ENCODE measurements at places on chromosomes 11 and 22. TPM values are rescaled to one million over a fixed set of nuclear protein-coding genes. Genes with fewer than 3 reads are reported as not detected.

DNA sequence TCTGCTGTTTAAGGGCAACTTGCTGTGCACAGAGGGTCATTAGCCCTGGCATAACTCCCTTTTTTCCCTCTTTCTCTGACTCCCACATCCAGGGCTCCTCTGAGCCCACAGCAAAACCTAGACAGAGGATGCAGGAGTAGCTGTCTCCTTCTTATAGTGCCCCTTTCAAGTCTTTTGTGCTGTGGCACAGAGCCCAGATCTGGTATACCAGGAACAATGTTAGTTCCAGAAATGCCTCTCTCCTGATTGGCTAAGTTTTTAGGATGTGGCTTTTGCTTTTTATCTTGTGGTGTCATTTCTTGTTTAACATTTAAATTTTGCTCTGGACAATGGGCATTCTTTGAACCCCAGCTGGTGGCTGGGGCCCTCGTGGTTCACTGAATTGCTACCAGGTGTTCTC, 25.6 kb upstream of the RRM1 start:
- DNase-seq: no peak

DNA sequence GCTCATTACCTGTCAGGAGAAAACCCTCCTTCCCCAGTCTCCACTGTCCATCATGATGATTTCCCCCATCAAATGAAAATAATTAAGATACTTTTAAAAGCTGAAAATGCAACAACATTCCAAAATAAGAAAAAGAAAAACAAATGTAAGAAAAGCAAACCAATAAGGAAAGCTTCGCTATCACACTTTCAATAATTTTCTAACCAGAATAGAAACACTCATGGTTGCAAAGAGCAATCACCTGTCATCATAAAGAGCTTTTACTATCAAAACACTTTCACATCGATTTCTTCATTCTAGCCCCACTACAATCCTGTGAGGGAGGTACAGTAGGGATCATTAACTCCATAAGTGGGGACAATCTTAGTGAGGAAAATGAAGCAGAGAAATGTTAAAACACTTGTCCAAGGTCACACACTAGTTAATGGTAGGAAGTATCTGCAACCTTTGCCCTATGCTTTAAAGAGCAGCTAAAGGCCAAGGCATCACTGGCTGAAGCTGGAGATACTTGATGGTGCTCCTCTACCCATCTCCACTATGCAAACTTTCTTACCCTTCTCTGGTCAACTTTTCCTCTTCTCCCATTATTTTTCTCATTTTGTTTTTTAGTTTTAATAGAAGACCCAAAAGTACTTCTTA, 2.6 kb downstream of the RBM4B start:
- no peak for DNase-seq

Gene MMP8
- 1.8 TPM for total RNA-seq

- DNase-seq: peak; percentile 81
Measured at GRCh38 chr11:44110231-44110679, 14.8 kb downstream of the EXT2 start.

GRCh38 chr11:64753019-64753379, 6.8 kb downstream of the PYGM start:
- no peak for DNase-seq

DNA sequence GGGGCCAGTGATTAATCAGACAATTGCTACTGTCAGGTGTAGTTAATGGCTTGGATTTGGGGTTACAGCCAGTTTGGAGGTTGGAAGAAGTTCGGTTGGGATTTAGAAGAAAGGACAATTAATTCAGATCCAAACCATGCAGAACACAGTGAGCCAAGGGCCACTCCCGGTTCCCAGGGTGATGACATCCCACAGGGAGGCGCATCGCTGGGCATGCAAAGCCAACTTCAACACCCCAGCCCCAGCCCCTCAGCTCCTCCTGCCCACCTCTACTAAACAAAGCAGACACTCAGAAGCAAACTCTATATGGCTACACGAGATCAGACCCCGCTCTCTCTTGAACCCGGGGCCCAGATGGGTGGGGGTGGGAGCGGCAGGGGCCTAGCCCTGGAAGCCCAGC, 10.2 kb downstream of the MB start:
- no peak for DNase-seq

DNA sequence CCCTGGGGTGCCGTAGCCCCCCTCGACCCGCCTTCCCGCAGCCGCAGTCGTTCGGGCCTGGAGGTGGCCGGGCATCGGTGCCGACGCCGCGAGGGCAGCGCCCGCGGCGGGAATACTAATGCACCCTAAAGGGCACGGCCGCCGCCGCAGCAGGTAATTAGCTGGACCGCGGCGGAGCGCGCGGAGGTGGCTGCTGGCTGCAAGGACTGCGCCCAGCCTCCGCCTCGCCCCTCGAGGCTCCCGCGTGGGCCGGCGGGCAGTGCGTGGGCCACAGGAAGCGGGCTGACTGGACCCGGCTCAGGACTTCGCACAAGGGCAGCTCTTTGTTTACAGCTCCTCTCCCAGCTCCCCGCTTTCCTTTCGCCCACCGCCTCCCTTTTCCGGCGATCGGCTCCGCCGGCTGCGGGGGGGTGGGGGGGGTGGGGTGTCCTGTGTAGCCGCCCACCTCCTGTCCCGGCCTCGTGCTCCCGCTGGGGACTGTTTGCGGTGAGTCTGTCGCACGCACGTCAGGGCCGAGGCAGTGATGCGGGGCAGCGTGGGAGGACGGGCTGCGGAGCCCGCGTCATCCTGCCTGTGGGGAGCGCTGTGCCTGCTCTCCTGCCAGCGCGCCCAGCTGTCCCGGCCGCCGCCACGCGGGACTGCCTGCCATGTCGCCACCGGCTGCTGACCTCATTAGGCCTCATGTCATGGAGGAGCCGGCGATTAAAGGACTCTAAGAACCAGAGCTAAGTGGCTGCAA, 53.2 kb downstream of the GRIK4 start:
- DNase-seq: no peak

DNA sequence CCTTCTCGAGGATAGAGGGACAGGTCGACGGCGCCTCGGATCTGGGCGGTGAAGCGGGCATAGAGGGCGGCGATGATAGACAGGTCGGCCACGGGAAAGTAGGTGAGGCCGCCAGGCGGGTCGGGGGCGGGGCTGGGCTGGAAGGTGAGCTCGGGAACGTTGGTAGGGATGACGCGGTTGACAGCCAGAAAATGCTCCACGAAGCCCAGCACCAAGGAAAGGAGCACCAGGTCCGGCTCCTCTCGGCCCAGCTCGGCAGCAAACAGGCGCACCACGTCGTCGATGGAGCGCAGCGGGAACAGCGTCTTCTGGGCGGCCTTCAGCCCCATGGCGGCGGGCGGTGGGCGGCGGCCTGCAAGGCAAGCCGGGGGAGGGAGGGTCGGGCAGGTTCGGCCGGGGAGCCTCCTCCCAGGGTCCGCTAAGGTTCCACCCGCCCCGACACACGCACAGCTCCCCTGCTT, 540 bp downstream of the MEN1 start:
- peak; percentile 86 for DNase-seq

Gene SPA17
- total RNA-seq: not detected

DNA sequence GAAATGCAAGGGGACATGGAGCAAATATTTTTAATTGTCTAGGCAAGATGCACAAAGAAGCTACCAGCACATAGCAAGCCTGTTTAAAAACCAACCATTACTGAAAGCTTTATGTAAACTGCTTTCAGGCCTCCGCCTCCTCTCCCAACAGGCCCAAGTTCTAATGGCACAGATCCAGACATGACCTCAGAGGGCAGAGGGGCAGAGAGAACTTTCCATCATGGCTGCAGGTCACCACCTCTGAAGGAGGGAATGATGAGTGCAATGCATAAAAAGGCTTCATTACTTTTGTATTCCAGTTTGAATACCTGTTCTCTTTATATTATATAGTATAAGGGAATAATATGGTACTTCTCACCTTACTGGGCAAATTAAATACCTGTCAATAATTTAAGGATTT, 15.2 kb downstream of the DDX17 start:
- peak; percentile 84 for DNase-seq

DNA sequence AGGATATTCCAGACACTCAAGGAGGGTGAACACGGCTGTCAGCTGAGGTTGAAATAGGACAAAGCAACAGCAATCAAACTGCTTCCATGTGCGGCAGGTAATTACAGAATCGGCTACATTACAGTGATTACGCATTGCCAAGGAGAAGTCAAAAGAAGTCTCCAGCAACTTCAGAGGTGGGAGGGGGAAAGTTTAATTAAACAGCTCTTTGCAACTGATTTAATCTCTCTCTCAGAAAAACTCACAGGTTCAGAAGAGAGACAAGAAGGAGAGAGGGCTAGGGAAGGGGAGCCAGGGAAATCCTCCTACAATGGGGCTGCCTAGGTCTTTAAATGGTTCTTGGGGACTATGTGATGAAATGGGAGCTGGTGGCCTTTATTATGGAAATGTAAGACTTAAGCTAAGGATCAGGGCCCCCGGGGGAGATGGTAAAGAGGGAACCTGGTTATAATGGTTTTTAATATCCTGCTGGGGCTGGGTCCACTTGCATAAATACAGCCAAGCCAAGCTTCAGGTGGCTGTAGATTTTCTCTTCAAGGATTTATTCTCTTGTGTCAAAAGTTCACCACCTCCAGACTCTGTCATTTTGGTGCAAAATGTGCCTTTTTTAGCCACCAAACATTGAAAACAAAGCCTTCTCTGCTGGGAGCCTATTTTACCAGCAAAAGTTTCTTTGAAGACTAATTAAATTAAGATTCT, 354.7 kb upstream of the NARS2 start:
- no peak for DNase-seq

DNA sequence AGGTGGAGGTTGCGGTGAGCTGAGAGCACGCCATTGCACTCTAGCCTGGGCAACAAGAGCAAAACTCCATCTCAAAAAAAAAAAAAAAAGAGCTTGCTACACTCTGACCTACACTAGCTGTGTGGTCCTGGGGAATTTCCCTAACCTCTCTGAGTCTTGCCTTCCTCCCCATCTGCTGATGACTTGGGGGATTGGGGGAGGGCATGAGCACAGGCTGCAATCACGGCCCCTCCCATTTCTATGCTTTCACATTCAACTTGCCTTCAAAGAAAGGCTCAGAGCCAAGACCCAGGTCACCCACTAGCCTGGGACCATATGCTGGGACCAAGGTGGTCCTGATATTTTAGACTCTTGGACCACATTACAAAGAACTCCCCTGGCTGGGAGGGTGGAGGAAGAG, 39.8 kb upstream of the TEF start:
- no peak for DNase-seq

DNA sequence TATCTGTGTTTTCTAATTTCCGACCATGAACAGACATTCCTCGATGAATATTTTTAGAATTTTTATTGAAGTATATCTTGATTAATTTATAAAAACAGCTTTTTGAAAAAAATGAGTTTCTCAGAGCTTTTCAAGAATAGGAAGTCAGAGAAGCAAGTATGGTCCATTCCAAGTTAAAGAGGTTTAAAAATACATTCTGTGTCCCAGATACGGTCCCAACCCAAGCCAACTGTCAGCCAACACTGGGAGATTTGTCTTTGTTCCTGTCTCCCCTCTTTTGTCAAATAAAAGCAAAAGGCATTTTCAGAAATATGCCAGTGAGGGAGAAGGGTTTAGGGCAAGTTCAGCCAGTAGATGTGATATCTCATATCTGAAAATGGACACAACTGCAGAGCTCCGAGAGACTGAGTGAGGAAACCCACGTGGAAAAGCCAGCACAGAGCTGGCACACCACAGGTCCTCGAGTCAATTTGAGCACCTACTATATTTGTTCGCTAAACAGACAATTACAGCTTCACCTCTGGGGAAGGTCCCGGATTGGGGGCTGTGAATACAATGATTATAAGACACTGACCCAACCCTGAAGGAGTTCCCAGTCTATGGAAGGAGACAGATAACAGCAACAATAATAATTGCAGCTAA, 59.8 kb downstream of the C11orf91 start:
- no peak for DNase-seq

Gene DAGLA
- total RNA-seq: 0.45 TPM

DNA sequence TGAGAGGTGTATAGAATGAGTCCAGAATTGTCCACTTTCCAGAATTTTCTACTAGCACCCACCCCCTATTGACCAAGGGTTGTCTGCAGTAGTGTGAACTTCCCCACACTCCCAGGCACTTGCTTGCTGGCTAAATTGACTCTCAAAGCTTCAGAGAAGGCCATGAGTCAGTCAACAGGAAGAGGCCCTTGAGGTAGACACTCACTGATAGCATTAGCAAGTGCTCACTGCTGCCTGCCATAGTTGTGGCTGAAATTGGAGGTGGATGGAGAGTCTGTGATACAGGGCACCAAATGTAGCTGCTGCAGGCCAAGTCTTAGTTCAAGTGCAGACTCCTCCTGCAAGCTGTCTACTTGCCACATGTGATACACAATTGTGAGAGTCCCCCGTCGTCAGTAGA, 156.8 kb downstream of the SPON1 start:
- no peak for DNase-seq

DNA sequence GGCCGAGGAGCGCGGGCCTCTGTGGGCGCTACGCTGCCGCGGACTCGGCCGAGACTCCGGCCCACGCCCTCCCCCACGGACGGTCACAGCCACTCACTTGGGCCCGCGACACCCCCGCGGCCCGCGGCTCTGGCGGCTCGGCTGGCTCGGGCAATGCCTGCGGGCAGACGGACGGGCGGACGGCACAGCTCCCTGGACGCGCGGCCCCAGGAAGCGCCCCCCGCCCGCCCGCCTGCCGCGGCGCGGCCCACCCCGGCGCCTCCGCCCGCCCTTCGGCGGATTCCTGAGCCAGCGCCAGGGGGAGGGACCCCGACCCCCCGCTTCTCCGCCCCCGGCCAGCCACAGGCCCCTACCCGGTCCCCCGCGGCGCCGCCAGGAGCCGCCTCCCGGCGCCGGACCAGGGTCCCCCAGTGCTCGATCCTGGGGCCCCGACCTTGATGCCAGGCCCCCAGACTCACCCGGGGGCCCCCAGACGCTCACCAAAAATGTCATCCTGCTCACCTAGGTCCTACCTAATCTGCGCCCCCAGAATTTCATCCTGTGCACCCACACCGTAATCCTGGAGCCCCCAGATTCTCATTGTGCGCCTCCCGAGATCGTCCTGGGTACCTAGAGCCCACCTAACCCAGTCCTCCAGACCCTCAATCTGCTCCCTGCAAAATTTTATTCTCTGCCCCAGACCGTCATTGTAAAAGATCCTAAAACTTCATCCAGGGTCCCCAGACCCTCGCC, at the start of gene EFEMP2:
TSS of gene EFEMP2 (minus strand) at position 215 of the 732 bp plus-strand sequence. CDS start 446 bp downstream, outside the sequence.
- peak; percentile 88 for DNase-seq

GRCh38 chr11:74524501-74524900, 31.0 kb upstream of the LIPT2 start:
- no peak for DNase-seq

DNA sequence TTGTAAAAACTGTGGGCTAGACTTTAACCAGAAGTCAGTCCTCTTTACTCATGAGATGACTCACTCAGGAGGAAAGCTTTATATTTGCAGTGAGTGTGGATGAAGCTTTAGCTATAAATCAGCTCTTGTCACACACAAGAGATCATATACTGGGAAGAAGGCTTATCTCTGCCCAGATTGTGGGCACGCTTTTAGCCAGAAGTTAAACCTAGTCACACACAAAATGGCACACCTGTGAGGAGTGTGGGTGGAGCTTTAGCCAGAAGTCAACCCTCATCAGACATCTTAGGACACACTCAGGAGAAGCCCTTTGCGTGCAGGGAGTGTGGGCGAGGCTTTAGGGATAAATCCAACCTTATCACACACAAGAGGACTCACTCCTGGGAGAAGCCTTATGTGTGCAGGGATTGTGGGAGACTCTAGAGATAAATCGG, 706.9 kb upstream of the LUZP2 start:
- DNase-seq: peak; percentile 27
